ENCODE measurements at places on chromosomes 12 and 14. TPM values are rescaled to one million over a fixed set of nuclear protein-coding genes. Genes with fewer than 3 reads are reported as not detected.

DNA sequence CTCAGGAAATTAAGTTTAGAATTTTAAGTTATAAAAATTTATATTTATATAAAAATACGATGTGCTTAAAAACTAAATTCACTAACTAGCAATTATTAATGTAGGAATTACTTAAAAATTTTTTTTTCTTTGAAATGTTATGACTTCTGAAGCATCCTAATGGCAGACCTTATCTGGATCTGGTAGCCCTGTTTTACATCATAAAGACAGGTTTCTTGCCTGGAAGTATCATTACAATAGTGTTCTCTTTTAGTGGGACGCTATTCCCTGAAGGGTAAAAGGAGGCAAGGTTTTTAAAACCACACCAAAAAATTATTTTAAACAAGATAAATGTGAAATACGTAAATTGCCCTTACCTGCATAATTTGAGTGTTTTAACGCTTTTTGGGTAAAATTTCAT is 2.1 kb downstream of the WDR20 start:
- DNase-seq: no peak

GRCh38 chr12:14026537-14026936 is 45.1 kb upstream of the GRIN2B start:
- no peak for DNase-seq

DNA sequence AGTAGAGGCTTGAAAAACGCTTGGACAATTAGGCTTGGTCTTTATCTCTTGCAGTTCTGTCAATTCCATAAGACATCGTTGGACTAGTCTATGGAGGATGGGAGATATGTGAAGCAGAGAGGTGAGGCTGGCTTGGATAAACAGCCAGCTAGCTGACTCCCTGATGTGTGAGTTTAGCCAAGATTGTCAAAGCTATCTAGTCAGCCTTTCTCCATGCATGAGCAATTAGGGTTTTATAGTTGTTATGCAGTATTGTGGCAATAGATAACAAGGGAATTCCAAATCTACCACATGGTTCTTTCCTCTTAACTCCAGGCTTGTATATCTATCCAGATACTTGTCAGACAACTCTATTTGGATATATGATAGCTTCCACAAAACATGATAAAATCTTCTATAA is 153.6 kb upstream of the NRXN3 start:
- DNase-seq: no peak

GRCh38 chr12:18108611-18109010 is 18.6 kb upstream of the RERGL start:
- no peak for DNase-seq

Gene ZNF268
- polyA plus RNA-seq: 9.8 TPM

DNA sequence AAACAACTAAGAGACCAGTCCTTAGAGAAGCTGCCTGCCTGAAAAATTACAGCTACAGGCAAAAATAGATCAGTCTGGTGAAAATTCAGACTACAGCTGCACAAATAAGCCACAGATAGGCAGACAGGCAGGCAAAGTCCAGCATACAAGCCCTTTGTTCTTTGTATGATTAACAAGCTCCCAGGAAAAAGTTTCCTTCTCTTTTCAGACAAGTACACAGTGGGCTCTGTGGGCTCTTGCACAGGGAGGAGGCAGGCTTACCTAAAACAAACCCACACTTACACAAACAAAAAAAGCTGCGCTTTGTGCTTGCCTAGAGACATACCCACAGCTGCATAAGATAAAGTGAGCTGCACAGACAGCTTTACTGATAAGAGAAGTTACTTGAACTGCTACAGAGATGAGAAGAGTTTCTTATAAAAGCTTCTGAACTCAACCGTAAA is 7.7 kb downstream of the OR6C68 start:
- DNase-seq: no peak

GRCh38 chr14:37972941-37973887 is 234.5 kb upstream of the SSTR1 start:
- DNase-seq: no peak

GRCh38 chr12:68271346-68271745 is 17.9 kb upstream of the IL22 start:
- no peak for DNase-seq

DNA sequence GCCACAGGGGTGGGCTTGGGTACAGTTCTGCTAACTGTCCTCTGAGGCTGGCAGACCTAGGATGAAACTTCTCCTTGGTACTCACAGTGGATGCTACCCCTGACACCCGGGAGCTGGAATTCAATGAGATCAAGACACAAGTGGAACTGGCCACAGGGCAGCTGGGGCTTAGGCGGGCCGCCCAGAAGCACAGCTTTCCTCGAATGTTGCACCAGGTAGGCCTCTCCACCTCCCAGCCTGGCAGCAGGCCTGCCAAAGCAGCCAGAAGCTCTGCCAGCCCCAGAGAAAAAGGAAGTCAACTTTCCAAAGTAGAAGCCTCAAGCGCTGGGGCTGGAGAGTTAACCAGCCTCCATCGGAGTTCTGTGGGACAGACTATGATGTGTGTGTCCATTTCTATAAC is 2.4 kb upstream of the NRL start:
- no peak for DNase-seq

DNA sequence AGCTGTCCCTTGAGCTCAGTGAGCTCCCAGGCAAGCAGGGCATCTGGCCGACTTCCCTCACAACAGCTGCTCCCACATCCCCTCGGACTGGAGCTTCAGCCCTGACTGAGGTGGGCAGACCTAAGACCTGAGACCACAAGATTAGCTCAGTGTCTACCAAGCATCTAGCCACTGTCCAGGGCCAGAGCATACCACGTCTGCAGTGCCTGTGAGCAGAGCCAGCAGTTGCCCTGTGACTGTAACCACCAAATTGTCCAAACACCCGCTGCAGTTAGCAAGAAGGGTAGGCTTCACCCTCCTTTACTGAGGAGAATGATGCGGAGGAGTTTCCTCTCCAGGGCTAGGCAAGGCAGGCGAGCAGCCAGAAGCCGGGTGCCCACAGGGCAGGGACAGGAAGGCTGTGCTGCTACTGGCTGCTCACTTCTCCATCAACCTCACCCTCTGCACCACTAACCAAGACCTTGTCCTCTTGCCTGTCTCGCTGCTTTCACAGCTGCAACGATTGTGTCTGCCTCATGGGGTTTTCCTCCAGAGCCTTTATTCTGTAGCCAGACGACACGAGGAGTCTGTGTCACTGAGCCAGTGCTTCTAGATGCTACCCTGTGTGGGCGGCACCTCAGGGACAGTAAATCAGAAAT is 53.9 kb downstream of the ANAPC7 start:
- DNase-seq: peak; percentile 19

DNA sequence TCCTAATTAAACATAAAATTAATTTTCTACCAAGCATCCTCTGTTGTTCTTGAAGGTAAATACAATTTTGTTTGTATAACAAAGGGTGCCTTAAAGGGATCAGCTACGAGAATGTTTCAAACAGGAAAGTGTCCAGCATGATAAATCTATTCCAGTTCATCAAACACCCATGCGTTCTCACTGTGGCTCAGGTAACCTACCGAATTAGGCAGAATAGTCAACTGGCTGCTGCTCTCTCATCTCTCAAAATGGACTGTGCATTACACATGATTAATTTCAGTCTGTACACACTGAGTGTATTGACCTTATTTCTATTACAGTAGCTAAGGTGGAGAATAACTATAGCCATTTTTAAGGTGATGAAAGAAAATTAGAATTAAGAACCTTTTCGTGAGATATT is 127.5 kb upstream of the RMST start:
- DNase-seq: no peak

DNA sequence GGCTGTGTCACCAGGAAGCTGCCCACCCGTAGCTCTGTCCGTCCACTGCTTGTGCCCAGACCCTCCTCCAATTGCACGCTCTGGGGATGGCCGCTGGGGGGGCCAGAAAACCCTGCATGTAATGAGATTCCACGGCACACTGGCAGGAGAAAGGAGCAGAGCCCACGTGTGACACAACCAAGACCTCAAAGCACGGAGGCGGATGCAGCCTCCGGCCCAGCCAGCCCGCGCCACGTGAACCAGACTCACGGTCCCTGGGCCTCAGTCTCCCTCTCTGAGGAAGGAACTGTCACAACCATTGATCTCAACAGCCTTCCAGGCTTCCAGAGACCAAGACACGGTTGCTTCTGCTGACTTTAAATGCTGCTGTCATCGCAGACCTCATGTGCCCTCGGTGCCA is 14.4 kb downstream of the ANHX start:
- DNase-seq: no peak

GRCh38 chr12:75683220-75683619 is 171.8 kb upstream of the KRR1 start:
- DNase-seq: no peak

DNA sequence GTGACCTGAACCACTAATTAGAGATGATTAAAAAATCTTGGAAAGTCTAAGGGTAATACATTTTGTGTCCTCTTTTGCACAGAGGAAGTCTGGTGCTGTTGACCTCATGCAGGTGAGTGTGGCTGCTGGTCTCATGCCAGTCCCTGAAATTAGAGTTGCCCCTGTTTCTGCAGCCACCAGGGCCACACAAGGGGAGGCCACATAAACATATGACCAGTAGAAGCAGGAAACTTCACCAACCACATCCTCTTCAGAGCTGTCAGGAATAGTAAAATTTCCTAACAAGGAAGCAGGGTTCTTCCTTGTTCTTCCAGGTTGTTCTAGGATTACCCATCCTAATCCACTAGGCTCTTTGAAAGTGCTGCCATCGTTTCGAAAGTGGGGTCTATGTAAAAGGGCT is 28.3 kb downstream of the PSMA6 start:
- no peak for DNase-seq

GRCh38 chr12:32448586-32448985 is 49.2 kb downstream of the FGD4 start:
- DNase-seq: no peak

DNA sequence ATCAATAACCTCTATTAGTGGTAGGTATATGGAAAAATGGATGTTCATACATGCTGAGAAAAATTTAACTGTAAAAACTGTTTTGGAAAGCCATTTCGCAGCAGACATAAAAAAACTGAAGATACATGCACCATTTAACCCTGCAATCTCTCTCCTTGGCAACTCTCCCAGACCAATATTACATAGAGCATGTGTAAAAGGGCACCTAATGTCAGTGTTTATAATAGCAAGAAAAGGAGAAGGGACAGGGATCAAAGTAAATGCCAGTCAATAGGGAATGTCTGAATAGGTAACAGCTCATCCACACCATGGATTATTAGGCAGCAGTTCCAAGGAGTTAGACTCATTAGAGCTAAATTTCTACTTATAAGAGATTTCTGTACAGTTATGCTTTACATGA is 77.2 kb downstream of the BTG1 start:
- no peak for DNase-seq

Gene VSX2
- polyA plus RNA-seq: not detected

DNA sequence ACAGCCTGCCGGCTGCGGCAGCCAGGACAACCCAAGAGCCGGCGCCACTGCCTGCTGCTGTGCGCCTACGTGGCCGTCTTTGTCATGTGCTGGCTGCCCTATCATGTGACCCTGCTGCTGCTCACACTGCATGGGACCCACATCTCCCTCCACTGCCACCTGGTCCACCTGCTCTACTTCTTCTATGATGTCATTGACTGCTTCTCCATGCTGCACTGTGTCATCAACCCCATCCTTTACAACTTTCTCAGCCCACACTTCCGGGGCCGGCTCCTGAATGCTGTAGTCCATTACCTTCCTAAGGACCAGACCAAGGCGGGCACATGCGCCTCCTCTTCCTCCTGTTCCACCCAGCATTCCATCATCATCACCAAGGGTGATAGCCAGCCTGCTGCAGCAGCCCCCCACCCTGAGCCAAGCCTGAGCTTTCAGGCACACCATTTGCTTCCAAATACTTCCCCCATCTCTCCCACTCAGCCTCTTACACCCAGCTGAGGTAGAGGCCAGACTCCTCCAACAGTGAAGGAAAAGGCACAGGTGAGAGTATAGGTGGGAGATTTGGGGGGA is 10.3 kb downstream of the ZBTB39 start:
- DNase-seq: no peak

Gene CARMIL3
- polyA plus RNA-seq: 0.18 TPM

- DNase-seq: no peak
These were observed 200.3 kb upstream of the NPAS3 start for GRCh38 chr14:32738206-32738871.

DNA sequence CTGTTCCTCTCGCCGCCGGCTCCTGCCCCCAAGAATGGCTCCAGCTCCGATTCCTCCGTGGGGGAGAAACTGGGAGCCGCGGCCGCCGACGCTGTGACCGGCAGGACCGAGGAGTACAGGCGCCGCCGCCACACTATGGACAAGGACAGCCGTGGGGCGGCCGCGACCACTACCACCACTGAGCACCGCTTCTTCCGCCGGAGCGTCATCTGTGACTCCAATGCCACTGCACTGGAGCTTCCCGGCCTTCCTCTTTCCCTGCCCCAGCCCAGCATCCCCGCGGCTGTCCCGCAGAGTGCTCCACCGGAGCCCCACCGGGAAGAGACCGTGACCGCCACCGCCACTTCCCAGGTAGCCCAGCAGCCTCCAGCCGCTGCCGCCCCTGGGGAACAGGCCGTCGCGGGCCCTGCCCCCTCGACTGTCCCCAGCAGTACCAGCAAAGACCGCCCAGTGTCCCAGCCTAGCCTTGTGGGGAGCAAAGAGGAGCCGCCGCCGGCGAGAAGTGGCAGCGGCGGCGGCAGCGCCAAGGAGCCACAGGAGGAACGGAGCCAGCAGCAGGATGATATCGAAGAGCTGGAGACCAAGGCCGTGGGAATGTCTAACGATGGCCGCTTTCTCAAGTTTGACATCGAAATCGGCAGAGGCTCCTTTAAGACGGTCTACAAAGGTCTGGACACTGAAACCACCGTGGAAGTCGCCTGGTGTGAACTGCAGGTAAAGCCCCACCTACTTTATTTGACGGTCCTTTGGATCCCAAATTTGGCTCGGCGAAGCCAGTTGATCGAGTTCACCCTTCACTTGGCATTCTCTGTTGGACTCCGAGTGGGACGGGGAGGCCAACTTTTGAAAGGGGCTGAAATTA is 1.5 kb downstream of the WNK1 start:
- peak; percentile 63 for DNase-seq
